ENCODE measurements at places on chromosomes 5 and 9.

GRCh38 chr5:52893105-52893504, 96.0 kb upstream of the ITGA2 start:
- H3K36me3 ChIP-seq = no peaks in the 10 kb centered on the region
- H3K27me3 ChIP-seq = no peaks in the 10 kb centered on the region
- no peak overlapping the region for H3K4me3 ChIP-seq
- no peaks in the 10 kb centered on the region for H3K4me1 ChIP-seq
- DNase-seq = peak; percentile 58
- peak overlapping the region; percentile 65 for H3K27ac ChIP-seq

- H3K4me3 ChIP-seq = no peak overlapping the region
- H3K27ac ChIP-seq = no peak overlapping the region
- H3K27me3 ChIP-seq = no peaks in the 10 kb centered on the region
- H3K4me1 ChIP-seq = no peaks in the 10 kb centered on the region
- DNase-seq = no peak
- H3K36me3 ChIP-seq = peaks cover under 1% of the 10 kb centered on the region
Observed at GRCh38 chr5:58985759-58986158, 402.9 kb downstream of the RAB3C start.

DNA sequence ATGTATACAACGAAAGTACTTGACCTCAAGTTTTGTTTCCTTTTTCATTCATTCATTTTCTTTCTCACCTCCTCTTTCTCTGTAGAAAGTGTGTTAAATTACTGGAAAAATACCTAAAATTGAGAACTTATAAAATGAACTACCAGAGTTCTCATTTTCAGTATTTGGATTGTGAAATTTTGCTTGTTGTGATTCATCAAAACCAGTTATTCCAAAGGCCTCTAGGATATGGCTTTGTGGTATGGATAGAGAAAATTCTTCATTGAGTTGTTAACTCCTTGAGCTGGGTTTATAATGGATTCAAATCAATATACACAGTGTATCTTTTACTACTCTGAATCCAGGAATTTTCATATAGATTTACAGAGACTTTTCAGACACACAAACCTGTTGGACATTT, 287.6 kb downstream of the KDM4C start:
- no peaks in the 10 kb centered on the region for H3K36me3 ChIP-seq
- H3K27me3 ChIP-seq = no peaks in the 10 kb centered on the region

DNA sequence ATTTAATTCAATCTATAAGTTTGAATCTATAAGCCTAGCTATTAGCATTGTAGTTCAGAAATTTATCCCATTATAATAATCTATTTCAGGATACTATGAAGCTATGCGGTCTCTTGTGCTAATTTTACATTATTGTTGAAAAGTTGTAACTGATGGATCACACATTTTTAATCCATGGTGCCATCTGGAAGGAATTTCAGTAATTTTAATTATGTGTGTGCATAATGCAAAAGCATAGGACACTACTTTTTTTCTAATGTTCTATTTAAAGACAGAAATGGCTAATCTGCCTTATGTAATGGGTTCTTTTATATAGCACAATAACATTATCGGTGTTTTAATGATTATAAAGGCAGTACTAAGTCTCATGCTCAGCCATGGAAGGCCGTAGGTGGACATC, 90.6 kb downstream of the HOMER1 start:
- no peak overlapping the region for H3K4me3 ChIP-seq
- H3K4me1 ChIP-seq = no peaks in the 10 kb centered on the region
- no peak overlapping the region for H3K27ac ChIP-seq
- DNase-seq = peak; percentile 6
- no peaks in the 10 kb centered on the region for H3K27me3 ChIP-seq
- H3K36me3 ChIP-seq = no peaks in the 10 kb centered on the region

- DNase-seq = peak; percentile 83
- no peaks in the 10 kb centered on the region for H3K27me3 ChIP-seq
- no peak overlapping the region for H3K27ac ChIP-seq
- H3K4me3 ChIP-seq = peak overlapping the region; percentile 38
- H3K4me1 ChIP-seq = peaks cover 9% of the 10 kb centered on the region
Observed at GRCh38 chr9:101705135-101705661, 33.2 kb downstream of the GRIN3A start.

DNA sequence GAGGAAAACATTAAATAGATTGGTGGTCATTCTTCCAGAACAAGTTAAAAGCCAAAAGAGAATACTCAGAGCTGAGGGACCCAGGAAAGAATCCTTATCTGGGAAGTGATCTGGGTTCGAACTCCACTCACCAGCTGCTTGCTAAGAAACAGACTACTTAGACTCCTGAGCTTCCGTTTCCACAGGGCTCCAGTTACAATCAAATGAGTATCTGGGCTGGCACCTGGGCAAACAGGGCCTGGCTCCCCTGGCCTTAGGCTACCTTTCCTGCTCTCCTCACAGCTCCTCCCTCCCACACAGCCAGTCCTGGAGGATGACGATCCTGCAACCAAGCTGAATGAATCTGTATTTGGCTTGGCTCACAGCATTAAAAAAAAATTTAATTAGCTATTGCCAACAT, 2.5 kb downstream of the MAPK9 start:
- no peak overlapping the region for H3K4me3 ChIP-seq
- H3K36me3 ChIP-seq = no peaks in the 10 kb centered on the region
- no peaks in the 10 kb centered on the region for H3K27me3 ChIP-seq

GRCh38 chr9:128057724-128058409, 9.3 kb downstream of the NAIF1 start:
- no peak overlapping the region for H3K27ac ChIP-seq
- no peaks in the 10 kb centered on the region for H3K27me3 ChIP-seq
- H3K36me3 ChIP-seq = peaks cover 15% of the 10 kb centered on the region
- no peak for DNase-seq
- peaks cover 20% of the 10 kb centered on the region for H3K4me1 ChIP-seq
- H3K4me3 ChIP-seq = no peak overlapping the region

- H3K36me3 ChIP-seq = no peaks in the 10 kb centered on the region
- DNase-seq = no peak
- no peaks in the 10 kb centered on the region for H3K27me3 ChIP-seq
- no peak overlapping the region for H3K4me3 ChIP-seq
Observed at GRCh38 chr9:38088006-38088925, 19.2 kb upstream of the SHB start.

- H3K27ac ChIP-seq = no peak overlapping the region
- no peak overlapping the region for H3K4me3 ChIP-seq
- DNase-seq = no peak
- H3K27me3 ChIP-seq = no peaks in the 10 kb centered on the region
Observed at GRCh38 chr9:27383524-27383923, 86.6 kb upstream of the EQTN start.

- H3K27me3 ChIP-seq = no peaks in the 10 kb centered on the region
- DNase-seq = no peak
- H3K4me3 ChIP-seq = no peak overlapping the region
Observed at GRCh38 chr5:142688281-142688989, 2.5 kb upstream of the FGF1 start.

DNA sequence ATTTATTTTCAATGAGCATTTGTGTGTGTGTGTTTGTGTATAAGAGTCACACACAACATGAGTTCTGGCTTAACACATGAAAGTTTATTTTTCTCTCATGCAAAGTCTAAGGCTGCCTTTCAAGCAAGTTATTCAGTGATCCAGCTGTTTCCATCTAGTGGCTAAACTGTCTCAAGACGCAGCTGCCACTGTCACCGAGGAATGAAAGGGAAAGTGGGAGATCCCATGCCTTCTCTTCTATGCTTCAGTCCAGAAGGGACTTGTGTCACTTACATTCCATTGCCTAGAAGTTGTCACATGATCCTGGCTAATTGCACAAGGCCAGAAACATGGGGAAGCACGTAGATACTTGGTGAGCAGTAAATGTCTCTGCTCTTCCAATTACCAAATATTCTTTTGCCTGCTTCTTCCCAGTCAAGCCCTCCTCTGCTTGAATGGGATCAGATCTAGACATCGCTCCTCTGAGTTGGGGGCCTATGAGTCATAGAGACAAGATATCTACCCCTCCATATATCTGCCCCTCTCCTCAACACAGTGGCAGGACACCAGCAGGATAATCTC, 30.4 kb upstream of the SLIT3 start:
- no peak overlapping the region for H3K27ac ChIP-seq
- H3K27me3 ChIP-seq = no peaks in the 10 kb centered on the region
- peak; percentile 34 for DNase-seq
- H3K36me3 ChIP-seq = no peaks in the 10 kb centered on the region

DNA sequence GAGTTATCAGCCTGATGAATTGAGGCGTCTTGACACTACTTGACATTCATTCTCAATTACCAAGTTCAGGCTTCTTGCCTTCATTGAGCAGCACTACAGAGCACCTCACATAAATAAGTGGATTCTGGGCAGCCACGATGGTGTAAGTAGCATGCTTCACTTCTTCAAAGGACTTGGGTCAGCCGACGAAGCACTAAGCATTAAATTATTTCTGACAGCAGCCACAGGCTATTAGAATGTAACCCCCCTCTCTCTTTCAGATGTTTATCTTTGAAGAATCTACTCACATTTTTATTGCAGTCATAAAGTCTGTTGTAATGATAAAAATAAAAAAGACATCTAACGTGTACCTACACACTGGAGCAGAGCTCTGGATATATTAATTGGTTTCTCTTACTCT, 45.9 kb upstream of the VPS13A start:
- H3K27ac ChIP-seq = no peak overlapping the region
- no peak overlapping the region for H3K4me3 ChIP-seq
- H3K36me3 ChIP-seq = no peaks in the 10 kb centered on the region

DNA sequence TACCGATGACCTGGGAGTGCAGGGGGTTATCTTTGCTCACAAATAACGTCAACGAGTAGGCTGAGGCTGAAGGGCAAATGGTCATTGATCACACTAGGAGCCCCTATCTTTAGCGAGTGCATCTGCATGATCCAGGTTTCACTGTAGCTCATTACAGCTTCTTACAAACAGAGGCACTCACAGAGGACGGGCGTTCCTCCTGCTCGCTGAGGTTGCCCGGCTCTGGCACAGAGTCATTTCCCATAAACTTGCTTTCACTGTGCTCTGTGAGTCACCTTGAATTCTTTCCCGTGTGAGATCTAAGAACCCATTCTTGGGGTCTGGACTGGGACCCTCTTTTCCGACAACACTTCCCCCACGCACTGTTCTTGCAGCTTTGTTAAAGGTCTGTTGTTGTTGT, 1.9 kb upstream of the PAEP start:
- no peak for DNase-seq
- no peaks in the 10 kb centered on the region for H3K27me3 ChIP-seq
- H3K4me1 ChIP-seq = no peaks in the 10 kb centered on the region
- H3K4me3 ChIP-seq = no peak overlapping the region
- H3K36me3 ChIP-seq = no peaks in the 10 kb centered on the region
- H3K27ac ChIP-seq = no peak overlapping the region

DNA sequence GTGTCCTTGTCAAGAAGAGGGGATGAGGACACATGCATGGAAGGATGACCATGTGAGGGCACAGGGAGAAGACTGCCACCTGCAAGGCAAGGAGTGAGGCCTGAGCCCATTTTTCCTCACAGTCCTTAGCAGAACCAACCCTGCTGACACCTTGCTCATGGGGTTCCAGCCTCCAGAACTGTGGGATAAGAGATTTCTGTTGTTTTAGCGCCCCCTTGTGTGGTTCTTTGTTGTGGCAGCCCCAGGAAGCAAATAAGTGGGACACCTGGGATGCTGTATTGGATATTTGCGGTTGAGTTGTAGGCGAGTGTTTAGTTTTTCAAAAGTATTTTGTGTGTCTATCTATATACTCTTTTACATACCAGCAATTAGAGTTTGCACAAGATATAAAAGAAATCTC, 206.4 kb downstream of the NXNL2 start:
- no peak for DNase-seq
- H3K4me1 ChIP-seq = peaks cover 14% of the 10 kb centered on the region
- H3K36me3 ChIP-seq = no peaks in the 10 kb centered on the region
- no peak overlapping the region for H3K4me3 ChIP-seq

GRCh38 chr5:177467436-177467835, 6.0 kb downstream of the DBN1 start:
- peaks cover 45% of the 10 kb centered on the region for H3K4me1 ChIP-seq
- DNase-seq = no peak
- peaks cover 89% of the 10 kb centered on the region for H3K36me3 ChIP-seq
- H3K4me3 ChIP-seq = no peak overlapping the region
- no peak overlapping the region for H3K27ac ChIP-seq
- no peaks in the 10 kb centered on the region for H3K27me3 ChIP-seq

DNA sequence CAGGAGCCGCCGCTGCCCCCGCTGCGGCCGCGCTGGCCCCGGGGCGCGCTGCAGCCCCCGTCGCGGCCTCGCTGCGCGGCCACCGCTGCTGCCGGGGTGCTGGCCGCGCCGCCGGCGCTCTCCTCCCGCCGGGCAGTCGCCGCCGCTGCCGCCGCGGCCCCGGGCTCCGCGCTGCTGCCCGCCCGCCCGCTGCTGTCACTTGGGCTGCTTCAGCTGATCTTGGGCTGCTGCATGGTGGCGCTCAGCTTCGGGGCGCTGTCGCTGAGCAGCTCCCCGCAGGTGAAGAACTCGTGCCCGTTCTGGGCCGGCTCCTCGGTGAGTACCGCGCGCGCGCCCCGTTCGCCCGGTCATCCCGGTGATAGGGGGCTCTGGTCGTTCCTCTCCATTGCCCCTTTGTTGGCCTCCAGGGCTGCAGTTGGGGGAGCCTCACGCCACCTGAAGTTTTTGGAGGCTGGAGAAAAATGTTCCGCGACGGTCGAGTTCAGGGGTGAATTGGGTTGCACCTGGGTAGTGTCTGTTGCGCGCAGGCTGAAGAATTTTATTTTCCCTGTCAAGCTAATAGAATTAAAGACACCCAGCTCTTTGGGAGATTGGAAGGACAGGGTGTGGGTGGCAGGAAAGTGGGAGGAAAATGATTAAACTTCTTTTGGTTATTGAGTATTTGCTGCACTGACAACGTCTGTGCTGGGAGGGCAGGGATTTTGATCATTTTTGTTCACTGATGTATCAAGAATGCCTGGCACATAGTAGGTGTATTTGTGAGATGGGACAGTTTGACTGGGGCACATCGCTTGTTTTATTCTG, 596 bp downstream of the ENTREP1 start:
- DNase-seq = peak; percentile 71
- H3K4me3 ChIP-seq = peak overlapping the region; percentile 59
- H3K4me1 ChIP-seq = peaks cover 20% of the 10 kb centered on the region
- no peaks in the 10 kb centered on the region for H3K36me3 ChIP-seq

DNA sequence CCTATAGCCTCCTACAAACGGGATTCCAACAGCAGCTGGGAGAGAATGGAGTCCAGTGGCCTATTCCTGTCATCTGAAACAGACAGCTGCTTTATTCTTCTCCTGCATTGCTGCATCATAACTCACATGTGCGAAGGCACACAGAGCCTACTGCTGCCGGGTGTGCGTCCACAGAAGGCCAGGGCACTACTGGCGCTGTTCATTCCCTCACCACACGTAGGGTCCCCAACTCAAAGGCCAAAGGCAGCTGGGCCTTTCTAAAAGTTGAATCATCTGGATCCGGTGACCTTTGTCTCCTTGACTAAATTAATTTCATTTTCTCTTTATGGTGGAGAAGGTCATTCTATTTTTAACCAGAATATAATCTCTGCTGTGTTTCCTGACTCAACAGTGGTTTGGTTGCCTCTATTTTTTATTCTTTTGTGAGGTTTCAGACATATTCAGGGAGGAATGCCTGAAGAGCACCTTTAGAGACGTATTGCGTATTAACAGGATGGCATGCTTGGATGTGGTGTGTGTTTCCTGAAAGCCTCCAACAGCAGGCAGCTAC, 10.8 kb upstream of the SPATA24 start:
- peak overlapping the region; percentile 90 for H3K27ac ChIP-seq
- H3K4me1 ChIP-seq = peaks cover 39% of the 10 kb centered on the region
